ENCODE measurements at places on chromosomes 3 and 15. TPM values are rescaled to one million over a fixed set of nuclear protein-coding genes. Genes with fewer than 3 reads are reported as not detected.

GRCh38 chr3:160564949-160565441 is 376 bp downstream of the KPNA4 start:
- DNase-seq: peak; percentile 94
- peak overlapping the region; percentile 99 for H3K27ac ChIP-seq
- peaks cover 56% of the 10 kb centered on the region for H3K4me1 ChIP-seq
- H3K36me3 ChIP-seq: peaks cover 3% of the 10 kb centered on the region

The ECE2 gene
- 0.42 TPM for total RNA-seq

The ERC2 gene
- 0.42 TPM for total RNA-seq

The ZIC4 gene
- not detected for total RNA-seq

The P2RY14 gene
- total RNA-seq: 12.8 TPM

The ATP13A5 gene
- not detected for total RNA-seq

The STRIT1 gene
- total RNA-seq: not detected
